ENCODE measurements at places on chromosomes 2 and 18.

GRCh38 chr2:10028988-10029874 lies 14.1 kb upstream of the KLF11 start:
- peak; percentile 66 for DNase-seq

GRCh38 chr2:238097988-238098871 lies 1.9 kb upstream of the ESPNL start:
- DNase-seq = peak; percentile 91

DNA sequence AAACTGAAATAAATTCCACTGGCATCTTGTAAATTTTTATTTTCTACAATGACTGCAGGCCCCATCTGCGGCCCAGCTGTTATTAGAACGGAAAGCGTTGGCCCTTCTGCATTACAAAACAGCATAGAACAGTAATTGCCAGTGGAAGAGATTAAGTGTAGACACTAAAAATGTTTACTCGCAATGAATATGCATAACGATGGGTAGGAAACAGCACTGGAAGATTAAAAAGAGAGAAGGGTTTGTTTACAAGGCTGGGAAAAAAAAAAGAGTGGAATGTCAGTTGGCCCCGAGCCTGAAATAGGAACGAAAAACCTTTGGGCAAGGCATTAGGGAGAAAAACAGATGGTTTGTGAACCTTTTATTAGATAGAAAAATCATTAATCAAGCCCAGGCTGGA lies 275.9 kb upstream of the TCF4 start:
- DNase-seq = no peak

- DNase-seq = no peak
Observed at GRCh38 chr2:235855011-235855410, 313.2 kb downstream of the GBX2 start.

GRCh38 chr2:236180076-236180816 lies 12.1 kb upstream of the GBX2 start:
- no peak for DNase-seq

GRCh38 chr2:239588451-239589269 lies 187.8 kb upstream of the HDAC4 start:
- DNase-seq = no peak

GRCh38 chr2:54840559-54841468 lies 117.4 kb downstream of the EML6 start:
- no peak for DNase-seq

GRCh38 chr2:99910902-99911301 lies 231.5 kb downstream of the AFF3 start:
- DNase-seq = no peak

DNA sequence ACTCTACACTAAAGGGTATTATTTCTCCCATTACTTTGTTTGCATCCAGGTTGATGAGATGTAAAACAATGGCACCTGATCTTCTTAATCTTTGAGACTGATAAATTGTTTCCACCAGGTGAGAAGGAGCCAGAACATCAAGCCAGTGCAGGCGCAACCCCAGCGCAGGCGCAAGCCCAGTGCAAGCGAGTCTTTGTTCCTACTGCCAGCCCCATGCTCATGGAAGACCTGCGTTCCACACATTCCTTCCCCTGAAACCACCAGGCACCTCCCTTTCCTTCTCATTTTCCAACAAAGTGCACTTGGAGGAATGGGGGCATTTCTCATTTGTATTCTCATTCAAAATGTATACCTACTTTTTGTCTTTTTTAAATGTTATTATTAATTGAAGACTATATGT lies 188.7 kb upstream of the SMAD2 start:
- no peak for DNase-seq

- no peak for DNase-seq
Observed at GRCh38 chr2:59899692-59900091, 653.8 kb downstream of the BCL11A start.

DNA sequence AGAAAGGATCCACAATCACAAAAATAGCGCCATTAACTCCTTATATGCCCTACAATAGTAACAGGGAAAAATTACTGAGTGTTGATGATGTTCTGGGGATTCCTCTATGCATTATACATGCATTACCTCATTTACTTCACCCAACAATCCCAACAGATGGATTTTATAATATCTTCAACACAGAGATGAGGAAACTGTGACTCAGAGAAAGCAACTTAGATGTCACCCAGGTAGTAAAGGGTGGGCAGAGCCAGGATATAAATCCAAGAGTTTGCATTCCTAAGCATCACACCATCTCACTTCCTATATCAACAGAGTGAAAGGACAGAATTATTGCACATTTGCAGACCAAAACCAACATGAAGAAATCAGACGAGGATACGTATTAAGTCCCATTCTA lies 144.2 kb downstream of the TCF4 start:
- DNase-seq = no peak

GRCh38 chr2:69310111-69311023 lies 76.7 kb downstream of the GFPT1 start:
- DNase-seq = no peak

- no peak for DNase-seq
Observed at GRCh38 chr2:15890936-15891905, 49.1 kb upstream of the MYCN start.

DNA sequence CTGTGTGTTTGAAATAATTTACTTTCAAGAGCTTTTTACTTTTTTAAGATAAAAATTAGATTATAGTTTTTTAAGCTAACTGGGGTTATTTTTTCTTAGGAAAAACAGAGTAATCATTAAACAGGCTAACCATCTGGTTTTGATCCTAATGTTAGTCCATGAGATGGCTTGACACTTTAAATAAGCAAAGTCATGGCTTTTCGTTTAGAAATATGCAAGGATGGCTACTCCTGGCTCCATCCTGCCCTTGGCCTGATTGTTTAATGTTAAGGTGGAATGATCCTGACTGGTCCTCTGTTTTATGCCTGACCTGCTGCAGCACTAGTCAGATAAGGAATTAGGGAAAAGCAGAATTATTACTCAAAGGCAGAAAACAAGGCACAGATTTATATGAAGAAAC lies 39.7 kb upstream of the PNPT1 start:
- no peak for DNase-seq

- no peak for DNase-seq
Observed at GRCh38 chr2:57990118-57990725, 56.4 kb upstream of the VRK2 start.

DNA sequence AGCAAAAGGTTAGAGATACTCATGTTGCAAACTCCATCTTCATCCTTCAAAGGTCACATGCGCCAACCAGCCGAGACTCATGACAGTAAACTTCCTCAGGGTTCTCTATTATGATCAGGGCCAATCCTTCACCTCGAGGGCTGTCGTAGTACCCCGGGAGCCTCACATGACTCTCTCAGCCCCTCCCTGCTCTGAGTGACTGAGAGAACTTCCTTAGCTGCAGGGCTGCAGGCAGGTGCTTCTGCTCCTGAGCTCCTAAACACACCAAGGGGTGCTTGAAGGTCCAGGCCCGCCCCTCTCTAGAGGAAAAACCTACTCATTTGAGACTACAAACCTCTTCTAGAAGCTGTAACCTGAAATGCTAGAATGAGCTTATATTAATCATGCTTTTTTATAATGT lies 48.2 kb downstream of the LONRF2 start:
- no peak for DNase-seq

GRCh38 chr2:44642123-44642857 lies 280.5 kb downstream of the CAMKMT start:
- DNase-seq = no peak

DNA sequence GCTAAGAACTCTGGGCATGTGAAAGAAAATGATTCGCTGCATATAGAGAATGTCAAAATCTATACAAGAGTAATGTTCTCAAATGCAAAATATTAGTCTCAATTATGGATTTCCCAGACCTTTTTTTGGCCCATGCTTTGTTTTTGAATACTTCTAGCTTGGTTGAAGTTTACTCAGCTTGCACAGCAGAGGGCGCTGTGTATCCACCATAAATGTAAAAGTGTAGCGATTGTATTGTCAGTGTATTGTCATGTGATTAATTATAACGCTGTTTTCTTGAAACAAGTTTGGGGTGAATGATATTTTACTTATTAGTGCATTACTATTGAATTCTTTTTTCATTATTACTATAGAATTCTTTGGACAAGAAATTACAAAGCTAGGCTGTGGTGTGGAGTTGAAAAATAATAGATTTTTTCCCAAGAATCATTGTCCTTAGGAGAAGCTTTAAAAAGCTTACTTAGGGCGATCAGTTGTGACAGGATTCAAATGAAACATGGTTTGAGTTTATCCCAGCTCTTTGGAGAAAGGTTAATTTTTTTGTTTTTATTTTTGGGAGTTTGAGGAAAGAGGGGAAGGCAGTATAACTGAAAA lies 98.3 kb downstream of the PIK3C3 start:
- DNase-seq = peak; percentile 66

All from hematopoietic multipotent progenitor cell treated with erythropoietin and hydrocortisone succinate and interleukin-3 and kit ligand, for 15 days (in vitro differentiated cells).